ENCODE measurements at places on chromosomes 12 and 14.

GRCh38 chr12:124553862-124554428 lies 13.5 kb downstream of the NCOR2 start:
- no peak for DNase-seq

GRCh38 chr12:86735072-86735471 lies 478.9 kb upstream of the MGAT4C start:
- DNase-seq, result no peak

DNA sequence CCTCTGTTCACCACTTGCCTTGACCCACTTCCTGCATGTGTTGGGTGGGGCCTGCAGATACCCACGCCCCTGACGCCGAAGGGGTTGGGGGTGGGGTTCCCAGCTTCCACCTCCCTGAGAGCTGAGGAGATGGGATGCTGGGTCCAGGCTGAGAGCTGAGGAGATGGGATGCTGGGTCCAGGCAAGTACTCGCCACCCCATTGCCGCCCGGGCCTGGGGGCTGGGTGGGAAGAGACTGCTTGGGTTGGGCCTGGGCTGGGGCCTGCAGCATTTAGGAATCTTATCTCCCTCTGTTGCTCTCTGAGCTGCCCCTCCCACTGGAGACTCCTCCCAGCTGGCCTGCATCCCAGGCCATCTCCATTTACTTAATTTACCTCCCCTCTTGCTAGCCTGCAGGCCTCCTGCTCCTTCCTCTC lies 17.4 kb downstream of the TEAD4 start:
- DNase-seq, result no peak

DNA sequence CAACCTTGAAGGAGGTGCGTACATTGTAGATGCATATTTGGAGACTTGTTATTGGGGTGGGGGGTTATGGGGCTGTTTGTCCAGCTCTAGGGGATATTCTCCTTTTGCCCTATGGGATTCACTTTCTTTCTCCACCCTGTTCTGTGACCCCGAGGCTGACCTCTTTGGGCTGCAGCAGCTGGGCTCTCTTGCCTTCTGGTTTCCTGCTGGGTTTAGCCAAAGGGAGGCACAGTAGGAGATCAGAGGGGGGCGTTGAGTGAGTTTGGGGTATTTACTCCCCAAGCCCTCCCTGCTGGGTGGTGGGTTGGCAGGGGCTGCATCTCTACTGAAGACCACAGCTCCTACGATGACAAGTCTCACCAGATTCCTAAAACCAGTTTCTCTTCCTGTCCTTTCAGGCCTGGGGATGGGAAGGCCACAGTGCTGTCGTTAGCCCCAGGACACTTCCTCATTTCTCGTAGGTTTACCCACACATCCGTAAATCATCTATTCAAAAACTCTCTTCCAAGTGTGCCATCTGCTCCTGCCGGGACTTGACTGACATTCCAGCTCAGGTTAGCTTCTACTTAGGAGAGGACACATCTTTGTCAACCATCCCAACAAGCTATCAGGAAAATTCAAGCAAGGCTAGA lies 127.1 kb downstream of the TMEM30B start:
- DNase-seq, result peak; percentile 35

DNA sequence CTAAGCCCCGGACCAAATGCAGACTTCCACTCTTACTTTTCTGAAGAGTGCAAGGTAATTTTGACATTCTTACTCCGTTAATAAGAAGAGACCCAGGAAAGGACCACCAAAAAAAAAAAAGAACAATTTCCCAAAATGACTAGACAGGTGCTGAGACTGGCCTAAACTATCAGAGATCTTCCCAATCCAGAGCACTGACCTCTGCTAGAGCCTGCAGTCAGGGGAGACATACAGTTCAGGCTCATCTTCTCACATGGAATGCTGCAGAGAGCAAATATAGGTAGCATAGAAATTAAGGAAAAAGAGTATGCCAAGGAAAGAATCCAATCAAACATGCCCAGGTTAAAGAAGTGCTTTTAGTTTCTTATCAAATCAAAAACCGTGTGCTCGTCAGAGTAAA lies 148.9 kb upstream of the SLCO1C1 start:
- DNase-seq, result no peak

GRCh38 chr12:81502912-81503695 lies 256.0 kb downstream of the PPFIA2 start:
- no peak for DNase-seq

DNA sequence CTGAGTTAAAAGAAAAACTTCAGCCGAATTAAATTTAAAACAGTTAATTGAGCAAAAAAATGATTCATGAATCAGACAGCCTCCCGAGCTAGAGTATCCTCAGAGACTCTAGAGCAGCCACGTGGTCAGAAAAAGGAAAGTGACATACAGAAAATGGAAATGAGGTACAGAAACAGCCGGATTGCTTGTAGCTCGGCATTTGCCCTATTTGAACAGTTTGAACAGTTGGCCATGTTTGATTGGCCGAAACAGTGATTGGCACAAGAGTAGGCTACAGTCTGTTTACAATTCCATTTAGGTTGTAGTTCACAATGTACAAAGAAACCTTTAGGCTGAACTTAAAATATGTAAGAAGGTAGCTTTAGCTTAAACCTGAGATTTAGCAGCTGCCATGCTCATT lies 12.9 kb upstream of the OXA1L start:
- DNase-seq, result peak; percentile 91

DNA sequence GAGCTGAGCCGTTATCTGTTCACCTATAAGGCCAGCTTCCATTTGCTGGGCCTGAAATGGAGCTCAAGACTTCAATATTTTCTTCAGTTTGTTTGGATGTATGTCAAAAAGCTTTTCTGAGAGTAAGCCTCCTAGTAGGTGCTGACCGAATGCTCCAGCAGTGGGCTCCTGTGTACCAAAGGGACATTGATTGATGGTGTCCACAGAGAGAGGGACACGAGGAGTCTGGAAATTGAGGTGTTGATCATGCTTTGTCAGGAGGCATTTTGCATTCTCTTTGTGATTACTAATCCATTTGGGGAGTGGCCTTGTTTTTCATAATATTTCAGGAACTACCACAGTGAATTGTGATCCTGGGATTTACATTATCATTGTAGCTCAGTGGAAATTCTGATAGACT lies 107.7 kb upstream of the SLC38A2 start:
- no peak for DNase-seq

GRCh38 chr14:33634631-33635030 lies 316.2 kb downstream of the EGLN3 start:
- no peak for DNase-seq

DNA sequence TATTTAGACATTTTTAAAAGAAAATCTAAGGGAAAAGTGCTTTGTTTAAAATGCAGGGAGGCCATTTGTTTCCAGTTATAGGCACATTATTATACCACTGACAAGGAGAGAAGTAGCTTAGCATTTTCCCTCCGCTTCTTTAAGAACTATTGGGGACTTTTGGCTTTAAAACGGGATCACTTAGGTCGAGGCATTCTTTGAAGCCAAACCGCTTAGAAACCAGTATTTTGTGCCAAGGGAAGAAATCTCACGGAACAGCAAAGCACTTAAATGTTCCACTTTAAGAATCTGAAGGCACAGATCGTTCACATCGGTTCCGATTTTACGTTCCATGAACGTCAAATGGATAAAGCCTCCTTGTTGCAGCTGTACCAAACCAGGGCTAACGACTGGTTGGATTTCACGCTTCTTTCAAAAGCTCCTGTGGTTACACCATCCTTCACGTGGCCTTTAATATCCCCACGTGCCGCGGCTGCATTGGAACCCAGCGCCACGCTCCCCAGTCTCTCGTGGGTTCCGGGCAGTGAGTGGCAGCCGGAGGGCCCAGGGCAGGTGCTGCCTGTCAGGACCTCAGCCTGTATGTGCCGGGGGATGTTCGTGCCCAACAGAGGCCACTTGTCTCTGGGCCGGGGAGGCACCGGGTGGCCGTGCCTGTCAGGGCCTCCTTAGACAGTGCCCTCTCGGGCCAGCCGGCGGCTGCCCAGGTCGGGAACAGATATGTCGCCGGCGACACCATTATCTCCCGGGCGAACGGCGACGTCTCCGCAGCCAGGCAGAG lies 195.4 kb downstream of the KIF26A start:
- DNase-seq, result no peak

- DNase-seq, result no peak
These were observed 290.2 kb upstream of the NPAS3 start for GRCh38 chr14:32648434-32648833.

DNA sequence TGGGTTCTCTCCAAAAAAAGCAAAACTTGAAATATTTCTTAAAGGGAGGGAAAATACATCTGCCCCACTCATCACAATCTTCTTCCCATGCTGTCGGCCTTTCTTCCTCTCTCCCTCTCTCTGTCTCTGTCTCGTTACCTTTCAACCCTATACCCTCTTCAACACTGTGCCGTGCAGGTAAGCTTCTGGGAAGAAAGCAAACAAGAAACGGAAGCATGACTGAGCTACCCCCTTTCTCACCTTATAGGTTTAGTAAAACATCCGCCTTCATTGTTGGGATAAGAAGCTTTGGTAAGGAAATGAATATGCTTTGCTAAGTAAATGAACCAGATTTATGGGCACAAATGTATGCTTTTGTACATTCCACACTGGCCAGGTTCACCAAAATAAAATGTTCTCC lies 63.0 kb downstream of the TMEM30B start:
- DNase-seq, result no peak

DNA sequence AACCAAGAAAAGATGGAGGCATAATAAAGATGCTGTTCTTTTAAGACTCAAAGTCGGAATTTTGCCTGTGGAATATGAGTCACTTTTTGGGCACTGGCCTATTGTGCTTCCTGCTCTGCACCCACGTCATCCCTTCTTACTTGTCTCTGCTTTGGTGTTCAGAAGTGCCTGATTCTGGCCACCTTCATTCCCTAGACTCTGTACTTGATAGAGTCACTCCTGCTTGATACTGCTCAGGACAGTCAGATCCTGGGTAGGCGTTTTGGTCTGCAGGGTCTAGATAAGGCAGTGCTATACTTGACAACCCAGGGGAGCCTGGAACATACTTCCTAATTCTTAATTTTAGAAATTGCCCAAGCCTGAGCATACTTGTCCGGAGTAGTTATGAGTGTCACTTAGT lies 1.9 kb downstream of the LRRK2 start:
- DNase-seq, result peak; percentile 89

GRCh38 chr12:49026101-49026500 lies 7.5 kb upstream of the PRKAG1 start:
- DNase-seq, result no peak

DNA sequence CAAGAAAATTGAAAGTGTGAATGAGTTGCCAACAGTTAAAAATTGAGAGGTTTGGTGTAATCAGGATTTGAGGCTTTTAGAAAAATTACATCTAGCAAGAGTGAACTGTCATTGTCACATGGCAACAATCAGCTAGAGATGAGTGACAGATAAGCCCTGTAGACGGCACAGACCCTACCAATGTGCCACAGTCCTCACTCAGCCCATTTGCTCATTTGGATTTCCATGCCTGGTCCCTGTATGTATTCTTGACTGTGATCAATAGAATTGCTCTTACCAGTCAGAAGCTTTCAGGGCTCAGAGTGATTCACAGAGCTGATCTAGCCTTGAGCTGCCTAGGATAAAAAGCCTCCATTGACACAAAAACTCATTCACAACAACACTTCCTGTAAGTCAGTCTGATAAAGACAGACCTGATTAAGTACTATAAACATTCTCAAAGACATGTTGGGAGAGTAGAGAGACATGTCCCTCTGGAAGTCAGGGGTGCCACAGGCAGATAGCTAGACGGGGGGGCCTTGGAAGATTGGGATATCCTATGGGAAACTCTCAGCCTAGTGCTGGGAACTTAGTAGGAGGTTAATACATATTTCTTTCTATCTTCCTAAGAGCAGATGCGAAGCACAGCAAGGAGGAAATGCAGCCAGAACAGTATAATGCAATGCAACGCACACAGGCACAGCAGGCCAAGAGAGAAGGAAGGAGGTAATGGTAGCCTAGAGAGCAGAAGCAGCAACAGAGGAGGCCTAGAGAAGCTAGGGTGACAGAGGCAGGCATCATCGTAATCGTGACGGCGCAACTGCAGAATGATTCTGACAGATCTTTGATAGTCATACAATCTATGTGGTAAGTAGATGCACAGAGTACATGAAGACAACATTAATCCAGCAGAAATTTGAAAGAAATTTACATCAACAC lies 2.0 kb upstream of the PELI2 start:
- peak; percentile 23 for DNase-seq

DNA sequence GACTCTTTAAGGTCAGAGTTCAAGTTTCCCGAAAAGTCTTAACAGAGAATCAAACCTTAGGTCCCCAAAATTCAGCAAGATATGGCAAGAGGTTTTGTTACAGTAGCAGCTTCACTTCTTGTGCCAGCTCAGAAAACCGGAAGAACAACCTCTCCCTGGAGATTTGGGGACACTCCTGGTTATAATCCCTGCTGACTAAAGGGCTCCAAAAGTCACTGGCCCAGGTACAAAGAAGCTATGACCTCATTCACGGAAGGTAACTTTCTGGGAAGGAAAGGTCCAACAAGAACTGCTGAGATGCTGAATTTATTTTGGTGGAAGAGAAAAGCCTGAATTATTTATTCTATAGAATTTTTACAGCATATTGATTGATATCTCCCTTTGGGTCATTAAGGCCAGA lies 55.6 kb upstream of the DIO2 start:
- DNase-seq, result no peak

GRCh38 chr14:69708586-69709560 lies 58.1 kb upstream of the SRSF5 start:
- DNase-seq, result no peak

- DNase-seq, result no peak
These were observed 143.7 kb upstream of the ABCD2 start for GRCh38 chr12:39763071-39763889.

GRCh38 chr14:69559581-69560011 lies 15.1 kb downstream of the CCDC177 start:
- no peak for DNase-seq

DNA sequence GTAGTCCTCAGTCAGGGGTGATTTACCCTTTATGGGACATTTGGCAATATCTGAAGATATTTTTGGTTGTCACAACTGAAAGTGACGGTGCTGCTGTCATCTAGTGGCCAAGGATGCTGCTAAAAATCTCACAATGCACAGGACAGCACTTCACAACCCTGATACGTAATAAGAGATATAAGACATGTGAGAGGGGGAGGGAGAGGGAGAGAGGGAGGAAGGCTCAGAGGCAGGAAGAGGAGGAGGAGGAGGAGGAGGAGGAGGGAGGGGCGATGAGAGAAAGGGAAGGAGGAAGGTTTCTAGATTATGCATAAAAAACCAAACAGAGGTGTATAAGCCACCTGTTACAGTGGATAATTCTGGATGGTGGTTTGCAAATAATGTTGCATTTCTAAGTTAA lies 14.3 kb downstream of the MYL2 start:
- DNase-seq, result peak; percentile 39

GRCh38 chr12:8887285-8887715 lies 27.0 kb upstream of the PHC1 start:
- peak; percentile 18 for DNase-seq

DNA sequence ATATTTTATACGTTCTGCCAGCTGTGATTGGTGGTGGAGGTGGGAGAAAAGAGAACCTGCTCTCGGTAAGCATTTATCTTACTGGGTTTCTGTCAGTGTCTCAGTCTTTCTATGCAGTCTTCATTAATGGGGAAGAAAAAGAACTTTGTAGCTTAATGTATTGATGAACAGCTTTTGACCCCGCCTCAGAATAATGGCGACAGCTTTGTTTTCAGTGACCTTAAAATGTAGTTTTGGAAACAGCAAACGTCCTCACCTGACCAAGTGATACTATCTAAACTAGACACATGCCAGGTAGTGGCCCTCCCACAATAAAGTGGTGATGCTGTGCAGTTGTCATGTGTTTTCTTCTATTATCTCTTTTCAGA lies 1.4 kb downstream of the DACT1 start:
- DNase-seq, result no peak

Data from suppressor macrophage treated with lipopolysaccharide for 1 hour (primary cell).